ENCODE measurements at places on chromosomes 2 and 18.
A peak's percentile ranks its signal among the peaks of the same experiment; 100 is the strongest.

DNA sequence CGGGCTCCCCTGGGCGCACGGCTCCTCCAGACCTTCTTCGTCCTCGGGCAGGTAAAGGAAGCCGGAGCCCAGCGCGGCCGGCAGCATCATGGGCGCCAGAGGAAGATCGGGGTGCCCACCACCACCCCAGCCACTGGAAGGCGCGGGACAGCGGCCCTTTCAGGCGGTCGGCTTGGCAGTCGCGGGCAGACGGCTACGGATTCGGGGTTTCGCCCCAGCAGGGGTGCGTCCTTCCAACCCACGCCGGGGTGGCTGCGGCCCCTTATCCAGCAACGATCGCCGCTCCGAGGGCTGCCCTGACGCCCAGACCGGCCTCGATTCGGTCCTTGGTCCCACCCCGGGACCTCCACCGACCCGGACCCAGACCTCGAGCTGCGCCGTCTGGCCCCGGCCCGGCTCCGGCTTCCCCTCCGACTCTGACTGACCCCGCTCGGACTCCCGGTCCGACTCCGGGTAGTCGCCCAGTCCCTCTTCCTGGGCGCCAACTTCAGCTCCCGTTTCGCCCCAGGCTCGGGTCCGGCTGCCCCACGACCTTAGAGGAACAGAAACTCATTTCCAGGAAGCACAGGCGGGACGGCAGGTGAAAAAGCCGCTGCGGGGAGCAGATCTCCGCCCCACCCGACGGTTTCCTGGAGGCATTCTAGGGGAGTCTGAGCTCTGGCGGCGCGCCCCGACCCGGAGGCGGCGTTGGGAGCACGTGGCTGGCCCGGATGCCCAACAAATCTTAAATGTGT is 30.2 kb upstream of the SSB start:
- peak; percentile 25 for DNase-seq

GRCh38 chr2:170344663-170345346 is 166.9 kb downstream of the MYO3B start:
- DNase-seq = no peak

DNA sequence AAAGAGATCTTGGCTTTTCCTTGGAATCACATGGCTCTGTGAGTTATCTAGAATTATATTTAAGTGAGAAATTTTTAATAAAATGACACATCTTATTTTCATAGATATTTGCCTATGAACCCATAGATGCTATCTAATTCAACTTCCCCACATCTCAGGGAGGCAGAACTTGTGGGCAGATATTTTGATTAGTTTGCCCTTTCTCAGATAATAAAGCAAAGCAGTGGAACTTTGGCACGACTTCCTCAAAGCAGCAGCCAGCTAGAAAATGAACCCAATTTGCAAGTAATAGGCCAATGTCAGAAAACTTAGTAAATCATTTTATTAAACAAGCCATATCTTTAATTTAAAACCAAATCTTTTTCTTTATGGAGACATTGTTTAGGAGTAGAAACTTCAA is 32.7 kb downstream of the RAB27B start:
- no peak for DNase-seq

DNA sequence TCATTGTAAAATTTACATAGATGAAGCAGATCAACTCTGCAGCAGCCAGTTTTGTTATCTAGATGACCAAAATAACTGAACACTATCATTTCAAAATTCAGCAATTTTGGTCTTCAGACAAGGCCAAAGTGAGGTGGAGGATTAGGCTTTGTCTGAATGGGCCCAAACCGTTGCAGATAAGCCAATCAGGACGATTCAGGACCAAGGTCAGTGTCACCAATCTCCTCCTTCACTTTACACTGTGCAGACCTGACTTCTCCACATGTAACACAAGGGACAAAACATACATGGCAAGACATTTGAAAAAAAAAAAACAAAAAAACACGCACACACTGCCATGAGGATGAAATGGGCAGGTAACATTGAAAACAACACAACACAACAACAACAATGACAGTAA is 211.2 kb downstream of the NAPG start:
- DNase-seq = no peak

DNA sequence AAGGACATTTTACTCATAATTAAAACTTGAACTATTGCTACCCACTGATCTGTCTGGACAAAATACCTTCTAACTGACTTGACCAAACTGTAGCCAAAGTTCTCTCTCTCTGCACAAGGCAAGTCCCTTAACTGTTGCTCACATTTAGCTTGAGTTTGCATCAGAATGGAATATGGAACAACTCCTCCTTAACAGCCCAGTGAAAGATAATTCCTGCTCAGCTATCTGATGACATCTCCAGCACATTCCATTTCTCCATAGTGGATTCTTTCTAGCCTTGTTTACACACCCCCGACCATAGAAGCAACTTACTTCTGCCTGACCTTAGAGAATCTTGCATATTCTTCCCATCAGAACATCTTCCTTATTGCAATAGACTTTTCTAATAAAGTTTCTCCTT is 317.2 kb upstream of the CDH2 start:
- DNase-seq = peak; percentile 19

All from AG20443 (cell line).